Activated T-helper 2 cell treated with anti-CD3 and anti-CD28 coated beads, Interferon-gamma antibody, Interleukin-2, Interleukin-4, amounts not matched to agents 10 μg/mL and 5 μg/mL and 100 μg/mL, durations not matched to agents 14 hours and 24 hours and 36 hours (primary cell): ENCODE measurements at places on chromosomes 12 and 14. TPM values are rescaled to one million over a fixed set of nuclear protein-coding genes. Genes with fewer than 3 reads are reported as not detected.

The MYF5 gene
- not detected in 2 replicates for total RNA-seq

The HIF1A gene
- total RNA-seq = 131 and 138 TPM in 2 replicates

The ACTN1 gene
- total RNA-seq = 133 and 134 TPM in 2 replicates

The MANSC4 gene
- not detected in 2 replicates for total RNA-seq

The IL26 gene
- 0.27 and 0.30 TPM in 2 replicates for total RNA-seq

DNA sequence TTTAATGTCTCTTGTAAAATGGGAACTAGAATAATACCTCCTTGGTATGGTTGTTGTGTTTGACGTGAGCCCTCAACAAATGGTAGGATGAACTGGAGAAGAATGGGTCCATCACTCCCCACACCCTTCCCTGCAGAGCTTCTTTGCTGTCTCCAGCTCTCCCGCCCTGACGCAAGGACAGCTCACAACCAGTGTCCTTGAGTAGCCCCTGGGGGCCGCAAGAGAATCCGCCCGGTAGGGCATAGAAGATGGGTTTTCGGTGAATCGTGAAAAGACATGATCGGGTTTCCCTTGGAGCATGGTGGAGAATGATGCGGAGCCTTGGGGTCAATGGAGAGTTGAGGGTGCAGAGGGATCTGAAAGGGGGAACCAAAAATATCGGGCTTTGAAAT is 6.1 kb upstream of the PAX9 start:
- no peak overlapping the region for H3K27ac ChIP-seq
- H3K4me3 ChIP-seq = no peak overlapping the region
- peaks cover 4% of the 10 kb centered on the region for H3K4me1 ChIP-seq
- no peak for DNase-seq
- peaks cover 88% of the 10 kb centered on the region for H3K27me3 ChIP-seq

DNA sequence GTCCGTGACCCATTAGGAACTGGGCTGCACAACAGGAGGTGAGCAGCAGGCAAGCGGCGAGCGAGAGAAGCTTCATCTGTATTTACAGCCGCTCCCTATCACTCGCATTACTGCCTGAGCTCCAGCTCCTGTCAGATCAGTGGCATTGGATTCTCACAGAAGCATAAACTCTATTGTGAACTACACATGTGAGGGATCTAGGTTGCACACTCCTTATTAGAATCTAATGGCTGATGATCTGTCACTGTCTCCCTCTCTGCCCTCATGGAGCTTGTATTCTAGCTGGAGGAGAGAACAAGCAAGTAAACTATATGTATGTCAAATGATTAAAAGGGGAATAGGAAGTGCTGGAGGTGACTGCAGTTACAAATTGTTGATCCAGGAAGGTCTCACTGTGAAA is 479.1 kb downstream of the EGLN3 start:
- no peak for DNase-seq
- H3K27ac ChIP-seq = no peak overlapping the region
- H3K27me3 ChIP-seq = no peaks in the 10 kb centered on the region
- no peaks in the 10 kb centered on the region for H3K36me3 ChIP-seq
- no peak overlapping the region for H3K4me3 ChIP-seq
- H3K4me1 ChIP-seq = no peaks in the 10 kb centered on the region

DNA sequence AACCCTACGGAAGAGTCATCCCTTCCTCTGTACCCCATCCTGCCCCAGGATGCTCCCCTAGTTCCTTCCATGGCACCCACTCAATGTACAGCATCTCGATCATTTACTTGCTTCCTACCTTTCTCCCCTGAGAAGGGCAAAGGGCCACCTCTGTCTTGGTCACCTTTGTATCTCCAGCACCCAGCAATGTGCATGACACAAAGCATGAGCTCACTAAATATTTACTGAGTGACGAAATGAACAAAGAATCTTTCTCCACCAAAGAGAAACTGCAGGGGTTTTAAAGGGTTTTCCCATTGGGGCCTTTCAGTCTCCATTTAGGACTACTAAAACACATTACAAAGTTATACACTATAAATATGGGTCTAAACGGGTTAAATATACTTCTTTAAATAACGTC is 30.6 kb downstream of the ATG14 start:
- no peak for DNase-seq

DNA sequence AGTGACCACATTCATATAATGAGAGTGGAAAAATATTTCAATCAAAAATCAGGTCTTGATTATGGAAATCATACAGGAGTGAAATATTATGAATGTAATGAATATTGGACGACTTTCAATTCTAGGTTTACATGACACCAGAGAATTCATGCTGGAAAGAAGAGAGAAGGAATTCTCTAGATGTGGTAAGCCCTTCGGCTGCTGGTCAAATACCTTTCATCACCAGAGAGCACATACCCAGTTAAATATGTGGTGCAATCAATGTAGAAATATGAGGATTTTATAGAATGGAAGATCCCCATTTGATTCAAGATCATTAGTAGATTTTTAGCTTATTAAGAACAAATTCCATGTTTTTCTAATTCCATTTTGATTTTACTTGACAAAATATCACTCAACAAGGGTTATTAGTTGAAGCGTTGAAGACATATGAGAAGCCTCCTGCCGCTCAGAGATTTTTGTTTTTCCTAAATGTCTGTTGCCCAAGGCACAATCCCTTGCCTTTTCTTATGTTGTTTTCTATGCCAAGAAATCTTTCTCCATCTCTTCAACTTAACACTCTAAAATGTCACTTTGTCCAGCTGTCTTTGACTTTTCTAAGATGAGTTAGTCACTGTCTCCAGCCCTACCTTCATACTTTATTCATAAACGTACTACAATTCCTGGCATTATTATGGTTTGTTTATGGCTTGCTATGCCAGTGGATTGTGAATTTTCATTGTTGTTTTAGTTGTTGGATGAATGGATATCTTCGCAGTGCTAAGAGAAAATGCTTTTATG is 72.8 kb upstream of the ZDHHC17 start:
- no peak overlapping the region for H3K4me3 ChIP-seq
- H3K27me3 ChIP-seq = peaks cover 2% of the 10 kb centered on the region
- H3K4me1 ChIP-seq = no peaks in the 10 kb centered on the region

DNA sequence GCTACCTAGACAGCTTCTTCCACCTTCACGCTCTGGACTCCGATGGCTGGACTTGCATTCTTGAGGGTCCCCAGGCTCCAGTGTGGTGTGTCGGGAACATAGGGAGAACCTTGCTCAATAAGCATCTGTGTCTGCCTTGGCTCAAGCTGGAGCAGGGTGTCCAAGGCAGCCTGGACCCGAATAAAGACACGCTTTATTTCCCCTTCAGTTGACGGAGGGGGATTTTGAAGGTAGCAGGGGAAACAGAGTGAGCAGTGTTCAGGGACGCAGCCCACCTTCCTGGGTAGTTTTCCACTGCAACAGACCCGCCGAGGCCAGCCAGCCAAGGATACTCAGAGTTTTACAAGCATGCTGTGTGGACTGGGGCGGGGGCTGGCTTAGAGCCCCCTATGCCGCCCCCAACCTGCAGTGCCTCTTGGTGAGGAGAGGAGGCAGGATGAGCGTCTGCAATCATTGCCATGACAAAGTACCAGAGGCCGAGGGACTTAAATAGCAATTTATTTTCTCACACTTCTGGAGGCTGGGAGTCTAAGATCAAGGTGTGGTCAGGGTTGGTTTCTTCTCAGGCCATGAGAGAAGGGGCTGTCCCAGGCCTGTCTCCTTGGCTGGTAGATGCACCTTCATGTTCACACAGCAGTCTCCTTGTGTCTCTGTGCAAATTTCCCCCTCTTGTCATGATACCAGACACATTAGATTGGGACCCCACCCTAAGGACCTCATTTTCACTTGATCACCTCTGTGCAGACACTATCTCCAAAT is 201.2 kb downstream of the CHST11 start:
- H3K27ac ChIP-seq = no peak overlapping the region
- peaks cover 13% of the 10 kb centered on the region for H3K36me3 ChIP-seq
- DNase-seq = no peak
- peaks cover 14% of the 10 kb centered on the region for H3K4me1 ChIP-seq

- H3K4me1 ChIP-seq = no peaks in the 10 kb centered on the region
- no peaks in the 10 kb centered on the region for H3K27me3 ChIP-seq
- H3K27ac ChIP-seq = no peak overlapping the region
- H3K4me3 ChIP-seq = no peak overlapping the region
- DNase-seq = no peak
- no peaks in the 10 kb centered on the region for H3K36me3 ChIP-seq
These were observed 17.4 kb downstream of the TEAD4 start for GRCh38 chr12:2976581-2976996.

- no peaks in the 10 kb centered on the region for H3K27me3 ChIP-seq
- peaks cover 73% of the 10 kb centered on the region for H3K36me3 ChIP-seq
- H3K27ac ChIP-seq = no peak overlapping the region
- no peak overlapping the region for H3K4me3 ChIP-seq
- DNase-seq = no peak
These were observed 23.3 kb downstream of the TC2N start for GRCh38 chr14:91844029-91844428.

DNA sequence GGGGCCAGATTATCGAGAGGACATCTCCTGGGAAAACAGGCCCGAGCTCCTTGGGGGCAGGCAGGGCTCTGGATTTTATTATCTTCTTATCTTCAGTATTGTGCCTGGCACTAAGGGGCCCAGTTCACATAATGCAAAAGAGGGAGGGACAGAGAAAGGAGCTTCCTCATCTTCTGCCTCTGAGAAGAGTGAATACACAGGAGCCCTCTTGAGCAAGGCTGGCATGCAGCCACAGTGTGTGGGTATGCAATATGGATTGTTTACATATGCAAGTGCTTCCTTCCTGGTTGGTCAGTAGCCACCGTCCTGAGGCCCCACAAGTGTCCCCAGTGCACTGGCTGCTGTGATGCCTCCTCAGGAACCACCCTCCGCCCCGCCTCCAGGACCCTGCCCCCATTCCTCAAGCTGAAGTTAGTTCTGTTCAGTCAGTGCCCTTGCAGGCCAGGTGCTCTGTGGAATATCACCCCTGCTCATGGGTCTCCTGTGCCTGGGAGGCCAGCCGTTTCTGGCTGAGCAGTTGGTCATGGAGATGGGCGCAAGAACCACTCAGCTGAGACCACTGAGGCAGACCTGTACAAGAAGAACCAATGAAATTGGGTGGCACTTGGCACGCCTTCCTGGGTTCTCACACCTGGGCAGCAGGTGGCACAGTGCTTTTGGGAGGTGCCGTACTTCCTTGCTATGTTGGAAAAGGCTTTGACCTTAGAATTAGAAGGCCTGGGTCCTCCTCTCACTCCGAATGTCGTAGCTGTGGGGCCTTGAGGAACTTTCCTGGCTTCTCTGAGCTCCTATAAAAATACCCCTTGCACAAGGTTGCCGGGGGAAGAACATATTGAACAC is 35.1 kb upstream of the ACTN1 start:
- H3K27me3 ChIP-seq = peaks cover 7% of the 10 kb centered on the region
- no peak overlapping the region for H3K4me3 ChIP-seq
- DNase-seq = no peak
- H3K36me3 ChIP-seq = no peaks in the 10 kb centered on the region
- peaks cover 8% of the 10 kb centered on the region for H3K4me1 ChIP-seq

DNA sequence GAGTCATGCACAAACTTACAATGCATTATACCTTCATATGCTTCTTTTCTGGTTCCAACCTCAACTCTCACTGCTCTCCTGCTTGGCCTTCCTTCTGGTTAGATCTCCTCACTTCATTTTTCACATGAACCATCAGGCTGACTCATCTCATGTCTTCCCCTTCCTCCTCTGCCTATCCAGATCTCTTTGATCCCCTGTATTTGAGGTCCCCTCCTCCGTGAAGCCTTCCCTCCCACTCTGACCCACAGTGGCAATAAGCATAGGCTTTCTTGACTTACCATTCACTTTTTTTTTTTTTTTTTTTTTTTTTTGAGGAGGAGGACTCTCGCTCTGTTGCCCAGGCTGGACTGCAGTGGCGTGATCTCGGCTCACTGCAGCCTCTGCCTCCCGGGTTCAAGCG is 14.7 kb upstream of the ASIC1 start:
- H3K27me3 ChIP-seq = no peaks in the 10 kb centered on the region
- H3K4me1 ChIP-seq = peaks cover 36% of the 10 kb centered on the region
- no peak overlapping the region for H3K4me3 ChIP-seq
- no peaks in the 10 kb centered on the region for H3K36me3 ChIP-seq
- H3K27ac ChIP-seq = peak overlapping the region; percentile 26

- no peak for DNase-seq
- H3K27ac ChIP-seq = no peak overlapping the region
- H3K4me3 ChIP-seq = no peak overlapping the region
These were observed 39.5 kb downstream of the L2HGDH start for GRCh38 chr14:50272498-50272897.

DNA sequence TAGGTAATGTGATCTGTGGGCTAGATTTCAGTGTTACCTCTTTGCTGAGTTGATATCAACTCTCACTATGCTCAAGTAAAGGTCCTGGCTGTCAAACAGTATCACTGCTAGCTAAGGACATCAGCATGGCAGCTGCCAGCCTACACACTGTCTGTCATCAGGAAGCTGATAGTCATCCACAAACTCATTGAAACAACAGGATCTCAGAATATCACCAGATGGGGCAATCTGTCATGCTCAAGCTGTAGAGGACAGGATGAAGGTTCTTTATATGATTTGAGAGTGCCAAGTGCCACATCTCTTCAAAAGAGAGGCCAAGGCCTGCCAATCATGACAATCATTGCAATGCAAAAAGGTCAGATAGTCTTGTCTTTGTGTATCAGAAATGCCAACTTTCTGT is 811.5 kb upstream of the SEL1L start:
- no peak for DNase-seq
- no peak overlapping the region for H3K4me3 ChIP-seq
- H3K27ac ChIP-seq = no peak overlapping the region
- H3K4me1 ChIP-seq = no peaks in the 10 kb centered on the region
- H3K36me3 ChIP-seq = no peaks in the 10 kb centered on the region
- no peaks in the 10 kb centered on the region for H3K27me3 ChIP-seq
